Common myeloid progenitor, CD34-positive (primary cell): ENCODE measurements at places on chromosomes 1 and 21.

GRCh38 chr1:221411283-221411682 is 330.6 kb downstream of the DUSP10 start:
- DNase-seq = no peak

DNA sequence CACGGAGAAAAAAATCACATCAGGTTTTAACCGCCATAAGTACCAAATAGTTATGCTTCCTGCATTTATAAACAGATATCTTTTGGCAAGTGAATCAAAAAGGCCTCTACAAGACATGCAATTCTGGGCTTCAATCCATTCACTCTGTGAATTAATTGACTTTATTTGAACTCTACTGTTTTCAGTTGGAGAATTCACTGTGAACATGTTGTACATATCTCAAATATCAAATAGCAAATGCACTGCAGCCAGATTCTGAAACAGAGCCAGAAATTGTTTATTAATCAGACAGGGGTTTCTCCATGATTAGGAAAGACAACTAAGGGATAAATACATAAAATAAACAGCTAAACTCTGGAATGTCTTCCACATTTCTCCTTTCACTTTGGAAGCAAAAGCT is 445.4 kb upstream of the NFIA start:
- no peak for DNase-seq

- DNase-seq = no peak
Observed at GRCh38 chr21:34702341-34703170, 33.8 kb downstream of the CLIC6 start.

DNA sequence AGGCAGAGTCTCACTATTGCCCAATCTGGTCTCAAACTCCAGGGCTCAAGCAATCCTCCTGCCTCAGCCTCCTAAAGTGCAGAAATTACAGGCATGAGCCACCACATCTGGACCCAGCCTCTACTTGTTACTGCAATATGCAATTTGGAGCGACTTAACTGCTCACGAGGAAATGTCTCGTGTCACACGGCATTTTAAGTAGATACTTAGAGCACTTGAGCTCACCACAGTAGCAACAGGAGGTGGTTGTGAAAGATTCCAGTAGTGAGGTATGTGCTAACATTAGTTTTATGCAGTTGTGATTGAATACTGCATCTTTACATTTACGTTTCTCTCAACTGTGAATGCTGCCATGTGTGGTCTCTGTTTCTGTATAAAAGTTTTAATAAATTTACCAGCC is 5.8 kb upstream of the NDUFV3 start:
- DNase-seq = no peak

GRCh38 chr1:221813887-221814286 is 72.0 kb upstream of the DUSP10 start:
- no peak for DNase-seq

DNA sequence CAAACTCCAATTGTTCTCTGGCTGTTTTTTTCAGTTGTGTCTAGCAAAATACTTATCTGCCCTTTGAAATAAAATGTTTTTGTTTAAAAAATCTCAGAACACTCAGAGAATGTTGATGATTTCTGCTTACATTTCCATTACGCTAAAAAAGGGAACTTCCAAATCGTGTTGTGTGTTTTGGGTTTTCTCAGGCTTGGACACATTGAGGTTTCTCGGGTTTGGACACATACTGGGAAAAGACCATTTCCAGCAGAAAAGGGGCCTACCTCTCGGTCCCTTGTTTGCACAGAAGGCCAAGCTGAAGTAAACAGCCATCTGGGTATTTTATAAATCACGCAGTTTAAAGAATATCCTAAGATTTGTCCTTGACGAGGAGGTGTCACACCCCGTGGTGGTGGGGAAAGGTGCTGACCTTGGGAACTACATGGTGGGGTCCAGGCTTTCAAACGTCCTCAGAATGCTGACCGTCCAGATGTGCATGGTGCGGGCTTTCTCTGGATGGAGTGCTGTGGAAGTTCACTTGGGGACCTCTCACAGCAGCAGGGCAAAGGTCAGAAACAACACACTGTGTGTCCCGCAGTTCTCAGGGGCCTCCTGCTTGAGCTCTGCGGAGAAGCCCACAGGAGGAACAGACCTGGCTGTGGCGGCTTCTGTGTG is 67.8 kb downstream of the SLC37A1 start:
- no peak for DNase-seq

DNA sequence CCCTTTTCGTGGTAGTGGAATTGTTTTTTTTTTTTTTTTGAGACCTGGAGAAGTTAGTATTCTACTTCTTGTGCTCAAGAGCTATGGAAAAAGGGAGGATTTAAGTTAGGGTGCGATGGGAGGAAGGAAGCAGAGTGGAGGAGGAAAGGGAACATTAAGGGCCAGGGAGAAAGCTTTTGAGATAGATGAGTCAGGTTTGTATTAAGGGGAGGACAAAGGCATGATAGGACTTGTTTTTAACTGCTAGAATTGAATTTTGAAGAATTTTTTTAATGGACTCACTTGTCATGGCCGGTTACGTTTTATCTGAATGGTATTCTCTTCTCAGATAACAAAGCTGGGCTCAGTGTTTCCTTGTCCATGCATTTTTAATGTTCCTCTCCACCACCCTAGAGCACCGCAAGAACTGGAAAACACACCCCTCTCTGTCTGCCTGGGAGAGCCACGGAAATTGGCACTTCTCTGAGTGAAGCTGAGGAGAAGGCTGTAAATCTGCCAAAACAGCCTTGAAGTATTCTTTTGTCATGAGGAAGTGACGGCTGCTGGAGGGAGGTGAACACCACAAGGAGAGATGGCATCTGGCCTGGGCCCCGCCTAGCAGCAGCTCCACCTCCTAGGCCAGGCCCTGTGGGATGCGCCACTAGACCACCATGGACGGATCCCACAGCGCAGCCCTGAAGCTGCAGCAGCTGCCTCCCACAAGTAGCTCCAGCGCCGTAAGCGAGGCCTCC is 3.5 kb downstream of the NIPAL3 start:
- DNase-seq = peak; percentile 86

DNA sequence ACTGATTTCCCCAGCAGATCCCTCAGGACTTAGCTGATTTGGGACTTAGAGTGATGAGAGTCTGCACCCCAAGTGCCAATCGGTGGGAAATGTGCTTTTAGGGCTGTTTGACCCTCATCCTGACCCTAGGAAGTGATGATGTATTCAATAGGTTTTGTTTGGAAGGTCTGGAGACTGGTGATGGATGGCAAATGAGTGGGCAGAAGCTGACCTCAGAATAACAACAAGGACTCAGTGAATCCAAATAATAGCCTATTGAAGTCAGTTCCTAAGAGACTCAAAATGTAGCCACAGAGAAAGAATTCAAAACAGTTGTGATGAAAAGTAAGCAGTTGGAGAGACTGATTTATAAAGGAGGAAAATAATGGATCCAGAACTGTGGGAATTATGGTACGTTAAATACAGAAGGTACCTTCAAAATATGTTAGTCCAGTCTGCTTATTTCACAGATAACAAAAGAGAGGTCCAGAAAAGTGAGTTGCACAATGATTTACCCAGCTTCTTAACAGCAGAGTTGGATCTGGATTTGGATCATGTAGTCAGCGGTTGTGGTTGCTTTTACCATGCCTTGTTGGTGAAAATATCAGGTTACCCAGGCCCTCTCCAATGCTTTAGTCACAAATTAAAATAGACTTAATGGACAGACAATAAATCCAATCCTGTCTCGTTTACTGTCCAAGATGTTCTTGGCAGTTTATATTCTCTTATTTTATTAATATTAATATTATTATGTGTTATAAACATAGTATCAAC is 123.0 kb upstream of the PTBP2 start:
- no peak for DNase-seq

GRCh38 chr1:74356493-74356892 is 121.3 kb downstream of the TNNI3K start:
- no peak for DNase-seq

- no peak for DNase-seq
Observed at GRCh38 chr1:55503663-55504305, 288.6 kb upstream of the USP24 start.

DNA sequence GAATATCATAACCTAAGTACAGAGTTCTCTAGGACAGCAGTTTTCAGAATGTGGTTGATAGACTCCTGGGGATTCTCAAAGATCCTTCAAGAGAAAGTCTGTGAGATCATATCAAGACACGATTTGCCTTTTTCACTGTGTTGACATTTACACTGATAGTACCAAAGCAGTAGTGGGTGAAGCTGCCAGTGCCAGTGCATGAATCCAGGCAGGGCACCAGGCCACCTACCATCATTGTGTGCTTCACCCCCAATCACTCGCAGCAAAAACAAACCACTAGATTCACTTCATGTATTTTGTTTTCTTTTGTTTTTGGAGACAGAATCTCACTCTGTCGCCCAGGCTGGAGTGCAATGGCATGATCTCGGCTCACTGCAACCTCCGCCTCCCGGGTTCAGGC is 23.9 kb downstream of the DNAJC16 start:
- no peak for DNase-seq

DNA sequence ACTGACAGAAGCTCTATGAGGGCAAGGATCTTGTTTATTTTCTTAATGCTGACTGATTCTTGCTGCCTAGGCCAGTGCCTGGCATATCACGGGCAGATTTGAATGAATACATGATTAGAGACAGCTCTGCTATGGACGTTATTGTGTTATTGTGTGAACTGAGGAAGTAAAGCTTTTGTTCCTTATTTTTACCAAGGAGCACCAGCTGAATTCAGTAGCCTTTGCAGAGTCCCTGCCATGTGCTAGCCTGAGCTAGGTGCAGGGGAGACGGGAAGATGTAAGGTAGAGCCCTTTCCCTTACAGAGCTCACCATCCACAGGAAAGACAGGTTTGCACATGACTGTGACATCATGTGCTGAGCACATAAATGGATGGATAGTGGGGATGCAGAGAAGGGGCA is 36.0 kb upstream of the SCMH1 start:
- DNase-seq = no peak

DNA sequence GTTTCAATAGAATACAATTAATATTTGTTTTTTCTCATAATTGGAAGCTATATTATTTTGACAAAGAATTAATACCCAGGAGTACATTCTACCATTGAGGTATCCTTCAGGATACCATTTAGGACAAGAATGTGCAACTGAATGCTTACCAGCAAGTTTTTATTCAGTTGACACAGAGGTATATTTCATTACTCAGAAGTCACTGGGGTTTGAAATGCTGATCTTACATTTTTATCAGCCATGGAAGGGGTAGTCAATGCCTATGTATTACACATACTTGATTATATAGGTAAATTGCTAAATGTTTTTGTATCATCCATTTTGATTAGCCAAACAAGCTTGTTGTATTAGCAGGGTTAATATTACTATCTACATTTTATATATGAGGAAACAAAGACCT is 48.0 kb downstream of the C1orf87 start:
- DNase-seq = no peak

DNA sequence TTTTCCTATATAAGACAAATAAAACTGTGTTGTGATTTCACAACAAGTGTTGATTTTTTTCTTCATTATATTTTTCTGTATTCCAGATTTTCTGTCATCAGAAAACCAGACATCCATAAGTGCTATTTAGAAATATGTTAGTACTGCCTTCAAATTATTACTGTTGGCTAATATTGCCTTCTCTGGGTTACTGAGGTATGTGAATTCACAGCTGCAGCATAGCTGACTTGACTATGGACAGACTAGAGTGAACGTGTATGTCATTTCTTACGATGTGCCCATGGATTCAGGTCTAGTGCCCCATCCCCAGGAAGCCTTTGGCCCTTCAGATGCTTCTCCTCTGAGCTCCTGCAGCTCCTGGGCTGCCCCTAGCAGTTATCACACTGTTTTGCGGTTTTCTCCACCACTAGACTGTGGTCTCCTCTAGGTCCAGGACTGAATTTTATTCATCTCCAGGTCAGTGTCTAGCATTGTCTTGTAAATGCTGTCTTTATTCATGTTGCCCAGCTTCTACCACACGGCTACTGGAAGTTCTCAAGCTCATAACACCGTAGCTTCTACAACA is 118.5 kb downstream of the FGGY start:
- no peak for DNase-seq
